Dermis microvascular lymphatic vessel endothelial cell (primary cell): ENCODE measurements at places on chromosomes 4 and X. TPM values are rescaled to one million over a fixed set of nuclear protein-coding genes. Genes with fewer than 3 reads are reported as not detected.

Gene SLC6A8
- total RNA-seq: 5.5 and 5.9 TPM in 2 replicates

Gene CCSER1
- 0.13 TPM in 2 replicates for total RNA-seq

Gene NFKB1
- 43.5 and 59.3 TPM in 2 replicates for total RNA-seq

Gene GUCY1B1
- 7.3 and 8.7 TPM in 2 replicates for total RNA-seq

Gene SCML1
- 4.7 and 6.7 TPM in 2 replicates for total RNA-seq

Gene PRMT9
- 9.4 and 10.1 TPM in 2 replicates for total RNA-seq

Gene ATP2B3
- total RNA-seq: not detected in 2 replicates

Gene ZNF630
- total RNA-seq: 1.3 TPM in 2 replicates

Gene MAGED4
- total RNA-seq: 18.9 and 33.4 TPM in 2 replicates

Gene CTSO
- 4.9 and 10.7 TPM in 2 replicates for total RNA-seq

Gene SSX4
- total RNA-seq: not detected in 2 replicates

Gene MAGIX
- total RNA-seq: 0.39 and 0.51 TPM in 2 replicates

Gene MEPE
- not detected in 2 replicates for total RNA-seq

Gene SMARCA5
- total RNA-seq: 41.3 and 49.8 TPM in 2 replicates

Gene VCX2
- total RNA-seq: not detected in 2 replicates

Gene PAGE2
- total RNA-seq: not detected in 2 replicates

Gene XAGE1B
- not detected in 2 replicates for total RNA-seq

Gene RAI2
- total RNA-seq: 1.2 and 3.3 TPM in 2 replicates

Gene HTR2C
- total RNA-seq: not detected in 2 replicates

Gene HSFX3
- not detected in 2 replicates for total RNA-seq

Gene CHRDL1
- total RNA-seq: under 0.01 TPM in 1 of 2 replicates, not detected in the other

Gene ZCCHC12
- total RNA-seq: under 0.01 TPM in 1 of 2 replicates, not detected in the other

Gene GPRASP2
- 8.6 and 11.4 TPM in 2 replicates for total RNA-seq

Gene CYSLTR1
- under 0.01 TPM in 2 replicates for total RNA-seq

Gene ATP1B4
- not detected in 2 replicates for total RNA-seq

Gene WDR1
- 333 and 375 TPM in 2 replicates for total RNA-seq

Gene COL4A6
- total RNA-seq: 0.89 and 2.2 TPM in 2 replicates

Gene PCDH19
- total RNA-seq: 0.13 and 0.25 TPM in 2 replicates

Gene HSFX2
- 0.25 and 0.26 TPM in 2 replicates for total RNA-seq

Gene CFAP99
- total RNA-seq: not detected in 2 replicates

Gene C4orf36
- 0.38 and 0.39 TPM in 2 replicates for total RNA-seq

Gene NWD2
- total RNA-seq: not detected in 2 replicates

Gene GC
- total RNA-seq: not detected in 2 replicates

Gene FAM114A1
- 76.8 and 106 TPM in 2 replicates for total RNA-seq

Gene ARMCX4
- 3.3 and 3.4 TPM in 2 replicates for total RNA-seq

Gene CYBB
- total RNA-seq: not detected in 2 replicates

Gene PRKG2
- total RNA-seq: under 0.01 TPM in 1 of 2 replicates, not detected in the other

Gene ADH1A
- total RNA-seq: not detected in 2 replicates

Gene CLGN
- total RNA-seq: 0.13 and 0.26 TPM in 2 replicates

Gene CTAG2
- not detected in 2 replicates for total RNA-seq

Gene ASB5
- total RNA-seq: not detected in 2 replicates

Gene MFSD8
- 12.3 and 14.4 TPM in 2 replicates for total RNA-seq

Gene BTK
- total RNA-seq: under 0.01 TPM in 1 of 2 replicates, not detected in the other

Gene TMSB15A
- total RNA-seq: 0.76 and 1.4 TPM in 2 replicates

Gene SSX2B
- total RNA-seq: not detected in 2 replicates

Gene ATRX
- 48.5 and 58.5 TPM in 2 replicates for total RNA-seq

Gene FOXP3
- total RNA-seq: not detected in 2 replicates

Gene GPRASP1
- total RNA-seq: 0.51 and 1.1 TPM in 2 replicates

Gene KIAA1210
- total RNA-seq: not detected in 2 replicates

Gene PPBP
- total RNA-seq: not detected in 2 replicates

Gene ING2
- 2.6 and 4.0 TPM in 2 replicates for total RNA-seq

Gene FHIP1A
- 0.39 and 0.76 TPM in 2 replicates for total RNA-seq
